HT1080 (cell line): ENCODE measurements at places on chromosomes 5 and 9. TPM values are rescaled to one million over a fixed set of nuclear protein-coding genes. Genes with fewer than 3 reads are reported as not detected.

- peak; percentile 24 for DNase-seq
These were observed 58.1 kb downstream of the ZNF474 start for GRCh38 chr5:122187426-122187825.

DNA sequence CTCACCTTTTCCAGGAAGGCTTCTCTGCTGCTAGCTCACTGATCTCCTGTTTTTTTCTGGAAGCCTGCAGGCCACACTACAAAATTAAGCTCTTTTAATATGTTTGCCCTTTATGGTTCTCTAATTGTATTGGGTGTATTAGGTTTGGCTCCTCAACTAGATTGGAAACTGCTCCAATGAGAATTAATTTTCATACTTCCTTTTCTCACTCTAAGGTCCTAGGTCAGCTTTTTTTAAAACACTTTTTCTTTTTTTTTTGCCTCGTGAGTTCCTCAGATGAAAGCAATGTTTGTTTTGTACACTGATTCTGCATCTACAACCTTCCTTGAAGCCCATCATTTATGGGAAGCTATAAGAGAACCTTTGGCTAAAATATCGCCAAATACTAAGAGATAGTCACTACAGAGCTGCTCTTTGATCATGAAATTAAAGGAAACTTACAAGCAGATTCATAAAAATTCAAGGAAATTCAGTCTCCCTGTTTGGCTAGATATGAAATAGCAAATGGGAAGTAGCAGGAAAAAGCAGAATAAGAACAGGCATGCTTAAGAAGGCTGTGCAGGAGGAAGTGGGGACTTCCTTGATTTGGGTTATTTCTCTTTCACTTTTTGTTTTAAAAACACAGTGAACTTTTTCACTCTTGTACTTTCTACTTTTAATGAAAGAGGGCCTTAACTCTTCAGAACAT is 55.2 kb upstream of the FYB1 start:
- DNase-seq = no peak

Gene TGFBR1
- total RNA-seq = 13.8 and 20.6 TPM in 2 replicates

DNA sequence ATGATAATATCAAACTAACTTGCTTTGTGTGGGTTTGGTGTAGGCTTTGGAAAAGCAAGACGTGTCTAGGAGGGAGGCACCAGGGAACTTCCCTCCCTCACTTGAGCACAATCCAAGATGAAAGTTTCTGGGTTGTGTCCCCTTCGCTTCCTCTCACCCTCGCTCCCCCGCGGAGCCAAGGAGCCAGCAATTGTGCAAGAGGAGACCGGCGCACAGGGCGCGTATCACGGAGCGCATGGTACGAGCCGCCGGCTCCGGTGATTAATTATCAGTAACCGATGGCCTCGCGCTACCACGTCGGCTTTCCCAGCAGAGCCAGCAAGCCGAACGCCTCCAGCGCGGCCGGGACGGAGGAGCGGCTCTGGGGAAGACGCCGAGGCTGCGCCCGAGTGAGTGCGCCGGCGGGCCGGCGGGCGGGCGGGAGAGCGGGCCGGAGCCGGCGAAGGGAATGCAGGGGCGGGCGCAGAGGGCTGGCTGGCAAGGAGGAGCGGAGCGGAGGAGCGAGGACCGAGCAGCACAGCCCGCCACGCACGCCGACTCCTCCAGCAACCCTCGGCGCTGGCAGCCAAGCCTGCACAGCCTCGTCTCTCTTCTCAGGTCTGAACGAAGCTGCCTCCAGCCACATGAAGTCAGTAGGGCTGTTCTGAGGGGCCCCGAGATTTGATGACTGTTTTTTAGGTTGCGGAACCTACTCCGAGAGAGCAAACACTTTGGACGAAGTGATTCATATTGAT is 143.6 kb downstream of the BNC2 start:
- DNase-seq = peak; percentile 80

Gene AHRR
- total RNA-seq = 2.1 and 2.4 TPM in 2 replicates

GRCh38 chr9:3746296-3747275 is 220.8 kb upstream of the RFX3 start:
- DNase-seq = peak; percentile 99

DNA sequence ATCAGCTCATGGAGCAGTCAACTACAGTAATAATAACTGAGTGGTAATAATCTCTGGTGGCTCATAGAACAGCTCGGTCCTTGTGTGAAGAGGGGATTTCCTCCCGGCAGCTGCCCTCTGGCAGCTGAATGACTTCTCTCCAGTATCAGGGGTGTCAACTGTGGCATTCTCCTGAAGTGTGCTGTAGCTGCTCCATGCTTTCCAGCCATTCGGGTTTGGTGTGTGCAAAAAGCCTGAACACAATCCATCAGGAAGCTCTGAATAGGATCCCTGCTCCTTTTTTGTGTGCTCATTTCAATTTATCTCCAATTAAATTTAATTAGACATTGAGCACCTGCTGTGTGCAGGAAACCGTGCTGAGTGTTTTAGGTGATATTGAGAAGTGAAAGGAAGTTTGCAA is 59.8 kb upstream of the BARX1 start:
- no peak for DNase-seq

Gene SOWAHA
- total RNA-seq = not detected in 2 replicates

Gene FER
- total RNA-seq = 21.9 and 25.2 TPM in 2 replicates

DNA sequence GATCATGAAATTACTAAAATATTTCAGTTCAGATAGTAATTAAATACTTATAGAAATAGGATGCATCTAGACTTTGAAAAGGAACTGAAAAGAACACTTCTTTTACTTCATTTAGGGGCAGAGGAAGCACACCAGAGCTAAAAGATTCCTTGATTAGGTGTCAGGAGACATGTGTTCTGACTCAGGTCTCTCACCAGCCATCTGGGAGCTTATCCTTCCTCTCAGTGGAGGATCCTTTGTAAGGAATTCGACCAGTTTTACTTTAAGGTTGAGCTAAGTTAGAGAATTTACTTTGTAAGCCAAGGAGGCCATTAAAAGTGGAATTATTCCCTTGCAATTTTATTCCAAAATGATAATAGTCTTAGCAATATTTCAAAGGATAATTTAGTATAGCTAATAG is 16.7 kb downstream of the VCAN start:
- no peak for DNase-seq

- no peak for DNase-seq
These were observed 281.8 kb upstream of the TUT7 start for GRCh38 chr9:86636038-86636437.

Gene PRLR
- 0.34 and 1.7 TPM in 2 replicates for total RNA-seq

DNA sequence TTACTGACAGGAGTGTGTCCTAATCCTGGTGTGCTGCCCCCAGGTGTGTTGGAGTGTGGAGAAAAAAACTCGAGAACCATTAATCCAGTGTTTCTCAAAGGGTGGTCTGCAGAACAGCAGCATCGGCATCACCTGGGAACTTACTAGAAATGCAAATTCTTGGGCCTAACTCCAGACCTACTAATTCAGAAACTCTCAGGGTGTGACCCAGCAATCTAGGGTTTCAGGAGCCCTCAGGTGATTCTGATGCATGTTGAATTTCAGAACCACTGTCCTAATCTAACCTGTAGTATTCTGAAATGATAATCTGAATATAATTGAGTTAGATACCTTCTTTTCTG is 30.0 kb upstream of the IL6ST start:
- no peak for DNase-seq

DNA sequence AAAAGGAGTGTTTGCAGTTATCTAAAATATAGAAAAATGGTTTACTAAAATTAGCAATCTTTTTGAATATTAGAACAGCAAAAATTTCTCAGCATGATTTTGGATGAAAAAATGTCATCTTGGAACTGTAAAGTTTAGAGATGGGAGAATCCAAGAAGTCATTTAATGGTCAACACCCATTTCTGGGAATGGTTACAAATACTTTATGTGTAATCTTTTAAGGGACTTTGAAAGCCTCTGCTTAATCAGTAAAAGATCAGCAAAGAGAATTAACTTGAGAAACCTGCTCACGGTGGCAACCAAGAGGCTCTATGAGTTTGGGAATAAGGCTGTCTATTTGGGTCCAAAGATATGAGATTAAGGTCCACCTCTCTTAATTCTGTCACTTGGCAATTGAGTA is 13.0 kb downstream of the C1QTNF3 start:
- no peak for DNase-seq

- DNase-seq = no peak
These were observed 215.8 kb downstream of the BNC2 start for GRCh38 chr9:16654596-16655126.

Gene HAND1
- total RNA-seq = not detected in 2 replicates

Gene EFNA5
- 4.0 and 4.1 TPM in 2 replicates for total RNA-seq

Gene PCDHA5
- not detected in 2 replicates for total RNA-seq

Gene BNC2
- total RNA-seq = 7.4 and 13.5 TPM in 2 replicates
